ENCODE measurements at places on chromosomes 7 and 10. TPM values are rescaled to one million over a fixed set of nuclear protein-coding genes. Genes with fewer than 3 reads are reported as not detected.

DNA sequence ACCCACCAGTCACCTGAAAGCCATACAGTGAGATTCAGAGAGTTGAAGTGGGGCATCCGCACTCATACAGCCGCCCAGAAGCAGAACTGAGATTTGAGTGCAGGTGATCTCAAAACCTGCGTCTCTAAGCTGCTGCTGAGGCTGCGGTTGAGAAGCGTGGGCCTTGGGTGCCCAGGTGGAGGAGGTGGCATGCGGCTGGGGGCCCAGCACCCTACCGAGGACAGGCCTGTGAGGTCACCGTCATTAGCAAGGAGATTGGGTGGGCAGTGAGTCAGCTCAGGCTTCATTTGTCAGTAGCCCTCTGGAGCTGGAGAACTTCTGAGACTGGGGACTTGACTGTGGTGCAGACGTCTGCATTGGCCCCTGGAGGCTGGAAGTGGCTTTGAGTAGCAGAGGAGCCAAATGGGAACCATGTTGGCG, 29.8 kb downstream of the ZMIZ1 start:
- DNase-seq: no peak

DNA sequence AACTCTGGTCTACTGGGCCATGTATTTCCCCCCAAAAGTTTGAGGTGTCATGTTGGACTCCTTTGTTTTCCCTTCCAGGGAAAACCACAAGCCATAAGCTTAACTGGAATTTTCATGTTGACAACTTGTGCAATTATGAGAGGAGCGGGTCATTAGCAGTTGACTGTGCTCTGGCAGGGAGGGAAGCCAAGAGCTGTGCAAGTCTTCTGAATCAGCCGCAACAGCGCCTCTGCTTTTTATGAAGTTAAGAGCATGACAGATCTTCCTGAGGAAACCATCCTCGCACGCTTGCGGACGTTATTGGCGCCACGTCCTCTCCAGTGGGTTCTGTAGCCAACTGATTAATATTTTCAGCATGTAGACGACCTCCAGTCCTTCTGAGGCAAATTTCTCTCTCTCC, 148.7 kb upstream of the MKI67 start:
- DNase-seq: peak; percentile 70

GPR15LG gene
- not detected for total RNA-seq

- DNase-seq: no peak
These were observed 31.1 kb downstream of the SEMA3E start for GRCh38 chr7:83617858-83618257.

GRCh38 chr10:14200698-14201544, 129.8 kb downstream of the FRMD4A start:
- DNase-seq: no peak

NXPH1 gene
- total RNA-seq: not detected

DNA sequence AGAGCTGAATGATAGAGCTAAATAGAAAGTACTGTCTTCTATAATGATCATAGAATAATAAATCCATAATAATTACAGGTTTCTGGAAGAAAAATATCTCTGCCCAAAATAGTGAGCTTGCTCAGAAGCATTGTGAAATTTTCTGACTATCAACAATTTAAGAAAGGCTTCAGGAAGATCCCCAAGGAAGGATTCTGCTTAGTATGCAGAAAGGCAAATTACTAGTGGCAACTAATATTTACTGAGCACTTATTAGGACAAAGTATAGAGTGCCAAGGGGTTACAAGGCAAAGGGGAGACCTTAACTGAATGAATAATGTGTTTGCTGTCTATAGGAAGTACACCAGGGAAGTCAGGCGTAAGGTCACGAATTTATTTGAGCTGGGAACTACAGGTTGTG, 158.1 kb upstream of the LRRTM3 start:
- DNase-seq: no peak

PAPOLB gene
- total RNA-seq: 0.98 TPM

- DNase-seq: peak; percentile 67
These were observed 398 bp downstream of the DENND11 start for GRCh38 chr7:141701489-141702046.

PIP gene
- not detected for total RNA-seq

DNA sequence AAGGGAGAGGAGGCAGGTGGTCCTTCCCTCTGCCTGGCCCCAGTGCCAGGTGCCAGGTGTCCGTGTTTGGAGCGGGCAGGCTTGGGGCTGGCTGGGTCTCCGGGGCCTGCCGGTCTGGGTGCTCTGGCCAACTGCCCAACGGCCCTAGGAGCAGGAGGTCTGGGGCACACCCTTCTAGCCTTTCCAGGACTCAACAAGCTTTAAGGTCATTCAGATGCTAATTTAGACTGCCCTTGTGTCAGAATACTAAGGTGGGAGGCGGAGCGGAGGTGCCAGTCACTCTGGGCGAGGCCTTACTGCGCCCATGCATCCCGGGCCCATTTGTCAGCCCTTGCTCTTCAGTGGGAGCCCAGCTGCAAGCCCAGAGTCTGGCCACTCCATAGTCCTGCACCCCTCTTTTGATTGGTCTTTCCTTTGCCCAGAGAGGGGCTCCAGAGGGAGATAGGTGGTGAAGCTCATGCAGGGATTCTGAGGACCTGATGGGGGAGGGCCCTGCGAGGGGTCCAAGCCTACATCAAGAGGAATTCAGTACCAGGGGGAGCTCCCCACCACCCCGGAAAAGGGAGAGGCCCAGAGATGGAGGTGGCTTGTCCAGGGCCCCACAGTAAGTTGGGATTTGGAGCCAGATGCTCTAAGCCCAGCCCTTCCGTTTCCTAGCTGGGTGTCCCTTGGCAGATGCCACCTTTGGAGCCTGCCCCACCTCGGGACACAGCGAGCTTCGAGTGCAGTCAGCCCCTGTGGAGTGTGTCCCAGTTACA, 1.3 kb downstream of the PGAM2 start:
- DNase-seq: peak; percentile 55

- DNase-seq: no peak
These were observed 10.7 kb downstream of the AMZ1 start for GRCh38 chr7:2698581-2699288.
